ENCODE measurements at places on chromosomes 1 and 21.

DNA sequence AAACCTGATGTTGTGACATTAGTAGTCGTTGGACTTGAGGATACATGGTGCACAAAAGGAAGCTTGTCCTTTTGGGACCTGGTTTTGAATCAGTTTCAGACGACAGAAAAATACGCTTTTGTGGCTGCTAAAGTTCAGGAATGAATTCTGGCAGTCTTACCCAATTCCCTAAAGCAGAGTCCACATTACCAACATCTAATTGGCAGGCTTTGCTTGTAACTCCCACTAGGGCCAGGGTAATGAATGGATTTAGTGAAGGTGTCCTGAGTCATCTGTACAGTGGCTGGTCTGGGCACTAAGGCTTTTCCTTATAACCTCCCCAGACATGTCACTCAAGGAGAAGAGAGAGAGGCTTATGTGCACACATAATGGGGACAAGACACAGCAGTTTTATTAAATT is 66.2 kb upstream of the RNPC3 start:
- no peak for DNase-seq

DNA sequence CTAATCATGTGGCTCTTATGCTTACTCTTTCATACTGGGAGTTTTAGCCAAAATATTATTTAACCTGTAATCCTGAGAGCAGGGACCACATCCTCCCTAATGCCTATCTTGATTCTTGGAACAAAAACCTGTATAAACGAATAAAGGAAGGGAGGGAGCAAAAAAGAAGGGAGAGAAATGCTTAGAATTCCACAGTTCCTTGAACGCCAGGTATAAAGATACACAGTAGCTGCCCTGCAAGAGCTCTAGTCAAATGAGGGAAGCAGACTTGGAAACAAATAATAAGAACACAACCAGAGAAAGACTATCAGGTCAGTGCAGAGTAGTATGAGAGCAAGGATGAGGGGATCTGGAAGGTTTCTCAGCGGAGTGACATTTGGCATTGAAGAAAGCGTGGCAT is 116.3 kb downstream of the SLC30A10 start:
- DNase-seq, result no peak

DNA sequence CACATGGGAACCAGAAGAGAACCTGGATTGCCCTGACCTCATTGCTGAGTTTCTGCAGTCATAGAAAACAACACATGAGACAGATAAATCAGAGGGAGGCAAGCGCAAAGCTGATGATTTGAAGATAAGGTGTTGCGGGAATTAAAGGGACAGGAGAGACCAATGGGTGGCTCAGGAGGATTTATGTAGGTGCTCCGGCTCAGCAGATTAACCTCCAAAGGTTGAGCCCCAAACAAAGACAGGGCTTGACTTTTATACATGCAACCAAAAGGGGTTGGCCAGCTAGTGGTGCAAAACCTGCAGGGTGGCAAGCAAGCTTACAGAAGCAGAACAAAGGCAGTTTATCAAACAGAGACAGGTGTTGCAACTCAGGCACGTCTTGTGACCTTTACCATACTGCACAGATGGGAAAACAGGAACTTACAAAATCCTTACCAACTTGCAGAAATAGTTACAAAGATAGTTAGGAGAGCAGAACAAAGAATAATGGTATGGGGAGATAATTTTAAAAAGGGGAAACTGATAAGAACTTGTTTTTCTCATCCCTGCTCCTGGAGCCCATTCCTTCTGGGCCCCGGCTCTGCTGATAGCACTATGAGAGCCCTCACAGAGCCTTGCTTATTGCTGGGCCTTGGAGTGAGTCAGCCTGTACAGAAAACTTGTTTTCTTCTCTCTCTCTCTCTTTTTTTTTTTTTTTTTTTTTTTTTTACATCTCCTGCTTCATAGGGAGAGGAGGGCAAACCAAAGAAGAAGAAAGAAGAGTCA is 93.6 kb downstream of the SNRPE start:
- DNase-seq, result no peak

GRCh38 chr1:152907686-152908601 is at the start of gene IVL:
IVL (plus strand) TSS chr1:152908546; CDS start chr1:152909798, 1,252 bp downstream.
- no peak for DNase-seq

GRCh38 chr1:29211086-29212030 is 19.4 kb downstream of the MECR start:
- DNase-seq, result no peak

DNA sequence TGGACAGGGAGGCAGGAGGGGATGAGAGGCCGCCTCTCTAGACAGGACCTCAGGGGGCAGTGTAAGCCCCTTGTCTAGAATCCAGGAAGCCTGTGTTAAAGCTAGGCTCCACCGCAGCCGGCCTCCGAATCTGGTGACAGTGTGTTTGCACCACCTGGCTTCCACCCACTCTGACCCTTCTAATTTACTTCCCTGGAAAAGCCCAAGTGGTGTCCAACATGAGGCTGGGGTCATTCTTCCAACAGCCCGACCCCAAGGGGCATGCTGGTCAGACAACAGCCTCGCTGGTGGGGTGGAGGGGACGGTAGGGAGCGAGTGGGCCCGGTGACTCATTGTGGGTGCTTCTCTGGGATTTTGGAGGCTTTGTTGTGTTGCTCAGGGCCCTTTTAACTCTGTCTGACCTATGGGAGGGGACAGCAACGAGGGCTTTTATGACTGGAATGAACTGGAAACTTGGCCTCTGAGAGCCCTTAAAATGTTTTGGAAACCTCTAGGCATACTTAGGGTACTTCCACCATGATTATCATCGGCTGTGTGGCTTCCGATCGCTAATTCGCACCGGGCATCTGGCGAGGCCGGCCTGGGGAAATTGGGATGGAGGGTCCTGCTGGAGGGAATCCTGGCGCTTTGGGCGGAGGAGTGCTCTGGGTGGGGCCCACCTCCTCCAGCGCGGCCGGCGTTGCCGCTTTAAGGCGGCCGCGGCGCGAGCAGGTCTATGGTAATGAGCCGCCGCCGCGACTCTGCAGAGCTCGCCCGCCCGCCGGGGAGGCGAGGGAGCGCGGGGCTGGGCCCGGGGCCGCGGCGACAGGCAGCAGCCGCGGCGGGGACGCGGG is at the start of gene CELSR2:
Gene CELSR2, plus strand, starts transcription at position 743 of the 833 bp plus-strand sequence. CDS start 541 bp downstream, outside the sequence.
- DNase-seq, result peak; percentile 60

DNA sequence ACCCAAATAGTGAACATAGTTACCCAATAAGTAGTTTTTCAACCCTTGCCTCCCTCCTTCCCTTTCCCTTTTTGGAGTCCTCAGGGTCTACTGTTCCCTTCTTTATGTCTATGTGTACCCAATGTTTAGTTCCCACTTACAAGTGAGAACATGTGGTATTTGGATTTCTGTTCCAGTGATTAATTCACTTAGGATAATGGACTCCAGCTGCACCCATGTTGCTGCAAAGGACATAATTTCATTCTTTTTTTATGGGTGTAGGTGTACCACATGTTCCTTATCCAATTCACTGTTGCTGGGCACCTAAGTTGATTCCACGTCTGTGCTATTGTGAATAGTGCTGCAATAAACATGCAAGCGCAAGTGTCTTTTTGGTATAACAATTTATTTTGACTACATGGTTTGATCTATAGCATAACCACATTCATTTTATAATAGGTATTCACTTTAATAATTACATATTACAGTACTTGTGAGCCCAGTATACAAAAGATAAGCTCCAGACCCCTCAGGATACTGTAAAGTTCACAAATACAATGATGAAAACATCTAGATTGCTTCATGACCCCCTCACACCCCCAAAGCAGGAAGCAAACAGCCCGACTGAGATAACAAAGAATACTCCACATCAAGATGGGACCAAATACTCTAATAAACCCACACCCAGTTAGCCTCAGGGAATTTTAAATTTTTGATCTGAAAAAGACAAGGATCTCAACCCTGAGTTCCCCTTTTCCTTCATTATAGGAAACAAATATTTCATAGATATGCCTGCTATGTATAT is 45.3 kb downstream of the PUM1 start:
- no peak for DNase-seq

- no peak for DNase-seq
Measured at GRCh38 chr1:3598051-3598491, 13.2 kb downstream of the MEGF6 start.
